ENCODE measurements at places on chromosomes 2 and 18.

DNA sequence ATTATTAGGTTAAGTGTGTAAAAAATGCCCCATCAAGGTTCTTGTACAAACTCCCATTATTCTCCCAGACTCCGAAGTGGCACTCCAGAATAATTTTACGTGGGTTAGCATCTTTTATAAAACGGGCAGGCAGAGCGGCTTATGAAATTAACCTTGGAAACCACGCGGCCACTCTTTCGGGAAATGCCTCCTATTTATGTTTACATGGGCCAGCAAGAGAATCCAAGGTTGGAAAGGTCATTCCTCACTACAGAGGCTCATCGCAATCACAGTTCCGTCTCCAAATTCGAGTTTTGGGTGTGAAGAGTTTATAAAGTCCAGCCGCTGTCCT, 1.2 kb upstream of the IMPA2 start:
- DNase-seq, result no peak

- DNase-seq, result no peak
Measured at GRCh38 chr2:170929686-170930050, 615 bp downstream of the GORASP2 start.

- DNase-seq, result no peak
Measured at GRCh38 chr18:6633310-6633709, 96.2 kb upstream of the ARHGAP28 start.

GRCh38 chr2:207437524-207438143, 92.1 kb upstream of the CREB1 start:
- peak; percentile 24 for DNase-seq

GRCh38 chr2:36616947-36617346, 19.0 kb upstream of the FEZ2 start:
- no peak for DNase-seq

- no peak for DNase-seq
Measured at GRCh38 chr18:13371689-13372418, 153.3 kb downstream of the LDLRAD4 start.

GRCh38 chr2:6231166-6231565, 539.0 kb downstream of the SOX11 start:
- DNase-seq, result no peak

GRCh38 chr2:234670806-234671205, 173.9 kb upstream of the ARL4C start:
- no peak for DNase-seq

DNA sequence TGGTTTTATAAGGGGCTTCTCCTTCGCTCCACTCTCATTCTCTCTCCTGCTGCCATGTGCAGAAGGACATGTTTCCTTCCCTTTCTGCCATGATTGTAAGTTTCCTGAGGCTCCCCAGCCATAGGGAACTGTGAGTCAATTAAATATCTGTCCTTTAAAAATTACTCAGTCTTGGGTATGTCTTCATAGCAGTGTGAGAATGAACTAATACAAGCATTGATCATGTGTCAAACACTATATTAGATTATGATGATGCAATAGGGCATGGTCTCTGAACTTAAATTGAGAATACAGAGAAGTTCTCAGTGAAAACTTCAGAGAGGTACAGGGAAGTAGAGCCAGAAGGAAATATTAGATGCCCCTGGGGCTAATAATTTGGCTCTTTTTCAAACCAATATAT, 5.9 kb upstream of the MAP4K3 start:
- DNase-seq, result no peak

DNA sequence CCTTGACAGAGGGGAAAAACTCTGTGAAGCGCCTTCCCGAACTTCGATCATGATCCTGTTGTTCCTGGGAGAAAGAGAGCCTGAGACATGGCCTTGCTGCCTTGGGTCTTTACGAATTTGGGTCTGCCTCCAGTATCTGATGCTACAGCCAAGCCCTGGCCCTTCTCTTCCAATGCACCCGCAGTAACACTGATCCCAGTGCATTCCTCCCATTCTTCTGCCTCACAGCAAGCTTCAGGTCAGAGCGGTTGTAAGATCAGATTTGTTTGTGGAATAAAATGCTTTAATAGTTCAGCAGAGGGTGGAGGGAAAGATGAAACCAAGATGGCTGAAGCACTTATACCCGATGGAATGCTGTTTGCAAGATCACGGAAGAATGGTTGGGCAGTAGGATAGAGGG, 196.7 kb upstream of the SIX2 start:
- DNase-seq, result no peak
